Foreskin keratinocyte (primary cell): ENCODE measurements at places on chromosomes 11 and 22. TPM values are rescaled to one million over a fixed set of nuclear protein-coding genes. Genes with fewer than 3 reads are reported as not detected.

OLFML1 gene
- total RNA-seq = not detected in 2 replicates

SERPING1 gene
- 13.0 and 14.1 TPM in 2 replicates for total RNA-seq

CASTOR1 gene
- 3.2 and 3.5 TPM in 2 replicates for total RNA-seq

TYR gene
- total RNA-seq = 0.04 and 0.20 TPM in 2 replicates

ZBTB16 gene
- total RNA-seq = not detected in 2 replicates

PRDM11 gene
- total RNA-seq = 5.7 and 6.2 TPM in 2 replicates

TMEM41B gene
- 58.4 and 71.7 TPM in 2 replicates for total RNA-seq

USP35 gene
- 5.2 and 6.1 TPM in 2 replicates for total RNA-seq

BIRC2 gene
- 52.7 and 57.3 TPM in 2 replicates for total RNA-seq

OR51I1 gene
- not detected in 2 replicates for total RNA-seq

ZNF143 gene
- 22.7 and 24.1 TPM in 2 replicates for total RNA-seq

OR4D5 gene
- not detected in 2 replicates for total RNA-seq

PNPLA3 gene
- 11.7 and 13.2 TPM in 2 replicates for total RNA-seq

ADAMTS8 gene
- not detected in 2 replicates for total RNA-seq

PISD gene
- total RNA-seq = 37.7 and 39.8 TPM in 2 replicates

PRCP gene
- total RNA-seq = 24.2 and 28.8 TPM in 2 replicates

PTGDR2 gene
- not detected in 2 replicates for total RNA-seq

FGF4 gene
- not detected in 2 replicates for total RNA-seq

ANO3 gene
- total RNA-seq = not detected in 2 replicates

PVALB gene
- not detected in 2 replicates for total RNA-seq
